ENCODE measurements at places on chromosomes 7 and 10.

DNA sequence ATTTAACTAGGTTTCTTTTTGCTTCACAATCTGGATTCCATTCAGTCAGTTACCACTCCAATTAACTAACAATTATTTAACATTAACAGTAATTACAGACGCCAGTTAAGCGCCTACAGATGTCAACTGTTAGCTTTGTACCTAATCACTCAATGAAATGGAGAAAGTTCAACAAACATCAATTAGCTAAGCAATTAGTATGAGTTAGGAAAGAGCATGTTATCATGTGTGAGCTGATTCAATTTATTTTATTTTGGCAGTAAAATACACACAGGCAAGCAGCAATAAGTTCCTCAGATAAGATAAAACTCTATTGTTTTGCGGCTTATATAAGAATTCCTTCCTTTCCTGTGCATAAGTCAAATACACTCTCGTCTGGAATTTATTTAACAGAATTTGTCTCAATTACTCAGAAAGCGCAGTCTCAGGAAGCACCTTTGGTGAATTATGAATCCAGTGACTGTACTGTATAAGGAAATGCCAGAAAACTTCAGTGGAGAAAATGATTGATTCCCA is 427.1 kb upstream of the GALNT17 start:
- no peak for DNase-seq

DNA sequence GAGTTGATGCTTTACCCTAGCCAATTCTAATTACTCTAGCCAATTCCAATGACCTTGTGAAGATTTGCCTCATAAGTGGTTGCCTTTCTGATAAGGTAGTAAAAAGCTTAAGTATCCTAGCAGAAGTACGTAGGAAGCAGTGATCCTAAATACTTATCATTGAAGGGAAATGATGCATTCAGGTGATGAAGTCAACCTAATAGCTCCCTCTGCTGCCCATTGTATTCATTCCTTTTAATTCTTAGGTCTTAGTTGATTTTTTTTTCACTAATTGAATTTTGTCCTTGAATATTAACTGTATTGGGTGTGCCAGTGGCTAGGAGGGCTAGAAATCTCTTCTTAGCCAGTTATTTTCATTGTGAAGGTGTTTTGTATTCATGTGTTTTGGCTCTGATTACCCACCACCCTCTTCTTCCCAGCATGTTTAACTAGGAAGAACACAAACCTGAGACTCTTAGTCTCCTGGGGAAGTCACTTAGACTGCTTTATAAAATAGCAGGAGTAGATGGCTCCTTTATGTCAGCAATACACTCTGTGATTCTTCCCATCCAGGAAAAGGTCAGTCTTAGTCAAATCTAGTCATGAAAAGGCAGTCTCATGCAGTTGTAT is 46.3 kb downstream of the PLEKHA8 start:
- peak; percentile 23 for DNase-seq

DNA sequence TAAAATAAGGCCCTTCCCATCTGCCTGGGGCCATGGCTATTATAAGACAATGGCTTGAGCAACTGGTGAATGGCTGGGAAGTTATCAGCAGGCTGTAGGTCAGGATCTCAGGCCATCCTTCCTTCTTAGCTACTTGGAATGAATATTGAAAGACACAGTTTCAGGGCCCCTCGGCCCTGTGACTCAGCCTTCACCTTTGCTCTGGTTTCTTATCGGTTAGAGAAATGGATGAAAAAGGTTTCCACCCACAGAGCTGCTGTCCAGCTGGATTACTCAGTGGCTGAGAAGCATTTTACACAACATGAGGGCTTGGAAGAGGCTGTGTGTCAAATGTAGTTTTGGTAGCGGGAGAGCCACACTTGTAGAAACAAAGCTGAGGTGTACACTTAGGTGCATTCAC is 9.4 kb downstream of the ACSL5 start:
- no peak for DNase-seq

DNA sequence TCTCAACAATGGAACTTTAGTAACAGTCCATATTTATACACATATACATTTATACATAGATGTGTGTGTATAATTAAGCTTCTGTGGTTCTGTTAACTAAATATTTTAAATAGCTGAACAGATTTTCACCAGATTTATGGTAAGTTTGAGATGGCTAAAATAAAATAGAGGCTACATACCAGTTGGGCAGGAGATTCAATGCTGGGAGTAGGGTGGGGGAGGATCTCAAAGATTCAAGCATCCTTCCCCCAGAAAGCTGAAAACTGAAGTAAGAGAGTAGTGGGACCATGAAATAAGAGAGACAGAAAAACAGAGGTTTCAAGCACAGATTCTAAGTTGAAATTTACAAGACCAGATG is 14.0 kb downstream of the LRRC17 start:
- no peak for DNase-seq

GRCh38 chr10:123637326-123637880 is 28.8 kb upstream of the GPR26 start:
- no peak for DNase-seq

DNA sequence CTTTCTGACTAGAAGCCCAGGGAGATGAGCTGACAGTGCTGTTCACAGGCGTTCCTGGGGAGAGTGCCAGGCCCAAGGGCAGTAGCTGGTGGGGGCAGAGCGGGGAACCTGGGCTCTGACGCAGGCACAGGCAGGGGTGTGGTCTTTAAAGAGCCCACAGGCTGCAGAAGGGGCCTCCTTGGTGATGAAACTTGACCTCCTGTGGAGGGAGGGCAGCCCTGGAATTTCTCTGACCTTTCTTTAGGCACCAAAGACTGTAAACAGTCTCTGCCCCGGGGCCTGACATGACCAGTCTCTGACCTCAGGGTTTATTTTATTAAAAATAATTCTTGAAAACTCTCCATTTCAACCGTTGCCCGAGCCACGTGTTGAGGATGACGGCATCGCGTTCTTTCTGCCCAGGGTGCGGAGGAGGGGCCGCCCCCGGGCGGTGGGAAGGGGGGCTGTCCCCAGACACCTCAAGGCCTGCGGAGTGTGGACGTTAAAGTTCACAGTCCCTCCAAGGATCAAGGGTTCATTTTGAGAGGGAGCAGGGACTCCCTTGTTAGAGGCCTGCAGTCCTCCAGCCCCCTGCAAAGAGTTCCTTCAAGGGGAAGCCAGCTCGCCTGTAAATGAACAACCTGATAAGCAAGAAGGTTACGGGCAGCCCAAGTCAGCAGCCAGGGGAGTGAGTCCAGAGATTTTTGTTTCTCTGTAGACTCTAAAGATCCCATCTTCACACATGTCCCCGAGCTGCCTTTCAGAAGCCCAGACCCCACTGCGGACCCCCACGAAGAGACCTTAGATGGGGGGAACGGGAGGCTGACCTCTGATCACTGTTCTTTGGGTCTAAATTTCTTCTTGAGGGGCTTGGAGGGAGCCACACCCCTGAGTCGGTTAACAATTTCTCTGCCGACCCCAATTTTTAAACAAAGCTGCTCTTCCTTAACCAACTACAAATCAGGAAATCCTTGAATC is 128.9 kb downstream of the VIPR2 start:
- DNase-seq, result no peak

- no peak for DNase-seq
These were observed 177.3 kb upstream of the TNS3 start for GRCh38 chr7:47759056-47759706.

- DNase-seq, result no peak
These were observed 39.6 kb upstream of the INHBA start for GRCh38 chr7:41742401-41743020.

- DNase-seq, result no peak
These were observed 83.7 kb downstream of the USP6NL start for GRCh38 chr10:11527691-11528255.

DNA sequence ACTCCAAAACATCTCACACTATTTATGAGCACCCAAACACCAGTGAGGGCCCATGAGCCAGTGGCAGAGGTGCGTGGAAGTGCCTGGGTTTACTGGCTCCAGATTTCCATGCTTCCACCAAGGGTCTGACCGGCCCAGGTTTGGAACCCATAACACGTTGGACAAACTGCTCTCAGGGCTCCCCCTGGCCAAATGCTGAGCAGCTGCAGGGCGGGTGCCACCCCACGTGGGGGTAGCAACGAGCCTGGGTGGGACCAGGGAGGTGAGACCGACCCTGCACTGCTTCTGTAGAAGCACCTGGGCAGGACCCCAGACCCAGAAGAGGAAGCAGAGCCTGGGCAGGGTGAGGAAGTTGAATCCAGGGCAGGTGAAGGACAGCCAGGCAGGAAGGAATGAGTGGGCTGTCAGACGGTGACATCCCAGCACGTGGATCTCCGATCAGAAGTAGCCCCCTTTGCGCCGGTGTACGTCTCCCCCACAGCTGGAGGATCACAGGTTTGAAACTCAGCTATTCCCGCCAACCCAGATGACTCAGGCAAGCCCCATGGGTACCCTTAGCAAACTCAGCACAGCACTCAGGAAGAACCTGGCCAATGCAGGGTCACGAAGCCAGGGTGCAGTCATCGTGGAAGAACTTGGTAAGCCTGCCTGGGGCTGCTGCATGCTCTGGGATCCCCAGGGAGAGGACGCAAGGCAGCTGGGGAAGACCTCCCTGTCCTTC is 100.4 kb upstream of the DDC start:
- DNase-seq, result no peak

GRCh38 chr7:151793531-151793951 is 83.4 kb downstream of the PRKAG2 start:
- DNase-seq, result no peak

- DNase-seq, result no peak
These were observed 5.7 kb downstream of the TMEM243 start for GRCh38 chr7:87213811-87214210.

- no peak for DNase-seq
These were observed 146.8 kb downstream of the CALN1 start for GRCh38 chr7:72265071-72265904.

DNA sequence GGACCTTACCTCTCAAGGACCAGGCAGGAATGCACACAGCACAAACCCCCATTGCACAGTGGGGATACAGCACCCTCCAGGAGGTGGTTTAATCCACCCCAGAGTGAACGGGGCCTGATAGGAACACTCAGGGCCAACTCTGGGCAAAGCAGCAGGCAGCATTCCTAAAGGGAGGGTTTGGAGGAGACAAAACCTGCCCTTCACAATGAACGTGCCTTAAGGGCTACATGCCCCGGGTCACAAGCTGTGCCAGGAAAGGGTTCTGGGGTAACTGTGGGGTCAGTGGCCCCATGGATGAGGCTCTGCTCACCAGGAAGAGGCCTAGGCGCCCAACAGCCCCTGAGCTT is 1.1 kb downstream of the GPRIN2 start:
- no peak for DNase-seq

GRCh38 chr7:25597946-25598345 is 369.7 kb upstream of the NPVF start:
- DNase-seq, result no peak

GRCh38 chr7:139562961-139563565 is 39.6 kb downstream of the CLEC2L start:
- no peak for DNase-seq

GRCh38 chr10:119621078-119621384 is 24.3 kb upstream of the TIAL1 start:
- no peak for DNase-seq

GRCh38 chr7:127107601-127108007 is 145.1 kb downstream of the GRM8 start:
- DNase-seq, result no peak

DNA sequence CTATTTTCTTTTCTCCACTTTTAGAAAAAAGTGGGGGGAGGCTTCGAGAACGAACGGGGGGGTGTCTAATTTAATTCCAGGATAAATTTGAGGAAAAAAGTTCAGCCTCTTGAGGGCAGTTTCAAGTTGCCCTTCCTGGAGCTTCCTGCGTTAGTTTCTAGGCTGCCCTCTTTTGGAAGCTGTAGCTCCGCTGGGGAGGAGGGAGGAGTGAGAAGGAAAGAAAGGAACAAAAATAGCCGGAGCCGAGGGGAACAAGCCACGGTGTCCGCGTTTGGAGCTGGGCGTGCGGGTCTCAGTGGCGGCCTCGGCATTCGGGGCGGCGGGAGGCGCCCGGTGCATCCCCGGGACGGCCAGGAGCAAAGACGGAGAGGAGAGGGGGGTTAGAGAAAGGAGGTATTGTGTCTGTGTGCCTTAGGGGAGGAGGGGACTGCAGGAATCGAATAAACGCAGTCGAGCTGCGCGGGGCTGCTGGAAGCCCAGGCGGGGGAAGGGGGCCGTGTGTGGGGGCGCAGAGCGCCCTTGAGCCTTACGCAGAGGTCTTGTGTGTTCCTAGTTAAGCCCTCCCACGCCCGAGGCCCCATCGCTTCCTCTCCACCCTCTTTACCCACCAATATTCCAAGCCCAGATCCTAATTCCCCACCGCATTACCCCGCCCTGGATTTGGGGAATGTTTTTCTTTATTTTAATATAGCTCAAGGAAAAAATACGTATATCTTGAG is 2.0 kb upstream of the TNRC18 start:
- DNase-seq, result peak; percentile 74

DNA sequence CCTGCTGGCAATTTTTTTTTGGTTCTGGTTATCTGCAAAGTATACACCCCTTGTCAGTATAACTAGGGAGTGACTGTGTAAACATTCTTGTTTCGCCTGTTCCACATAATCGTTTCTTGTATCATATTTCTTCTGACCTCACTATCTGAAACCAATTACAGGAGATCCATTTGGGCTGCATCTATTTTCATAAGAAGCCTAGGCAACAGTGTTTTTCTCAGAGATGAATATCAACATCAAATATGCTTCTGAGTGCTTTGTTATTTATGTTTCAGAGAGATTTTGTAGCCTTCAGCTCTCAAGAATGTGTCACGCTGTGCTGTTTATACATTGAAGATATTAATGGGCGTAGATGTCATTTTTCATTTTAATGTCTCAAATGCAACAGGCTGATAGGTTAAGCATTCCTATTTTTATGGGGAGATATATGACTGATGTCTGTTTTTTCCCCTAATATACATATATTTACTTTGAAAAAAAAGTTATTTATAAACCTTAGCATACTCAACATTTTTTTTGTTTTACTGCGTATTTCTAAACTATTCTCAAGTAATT is 115.5 kb downstream of the FOXP2 start:
- DNase-seq, result no peak

DNA sequence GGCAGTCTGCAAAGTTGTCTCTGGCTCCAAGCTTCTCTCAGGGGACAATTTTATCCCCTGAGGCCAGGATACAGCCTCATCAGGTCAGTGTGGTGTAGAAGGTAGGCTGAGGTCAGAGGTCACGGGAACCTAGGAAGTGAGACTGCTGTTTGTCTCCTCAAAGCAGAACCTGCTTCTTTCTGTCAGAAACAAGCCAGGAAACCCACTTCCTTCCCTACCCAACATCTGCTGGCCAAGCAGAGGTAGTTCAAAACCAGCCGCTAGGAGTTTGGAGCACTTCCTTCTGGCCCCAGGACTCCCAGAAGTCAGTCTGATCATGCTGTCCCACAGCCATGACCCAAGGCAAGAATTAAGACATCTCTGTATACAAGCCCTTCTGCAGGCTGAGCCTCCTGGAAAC is 12.2 kb downstream of the CLRN3 start:
- no peak for DNase-seq

DNA sequence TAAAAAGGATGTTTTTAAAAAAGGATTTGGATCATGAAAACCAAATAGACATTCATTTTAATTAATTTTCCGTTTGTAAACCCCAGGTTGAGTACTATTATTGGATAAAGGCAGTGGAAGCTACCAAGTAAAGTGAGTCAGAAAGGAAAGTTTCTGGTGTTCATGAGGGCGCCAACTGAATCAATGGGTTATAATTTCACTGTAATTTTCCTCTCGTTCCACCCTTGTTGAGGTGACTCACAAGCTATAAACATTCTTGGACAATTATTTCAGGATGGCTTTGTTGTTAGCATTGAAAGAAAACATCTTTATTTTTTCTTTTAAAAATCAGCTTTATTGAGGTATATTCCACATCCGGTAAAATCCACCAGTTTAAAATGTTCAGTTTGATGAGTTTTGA is 5.1 kb upstream of the FAM133B start:
- no peak for DNase-seq
